HS-5 (cell line): ENCODE measurements at places on chromosomes 5 and 9.

DNA sequence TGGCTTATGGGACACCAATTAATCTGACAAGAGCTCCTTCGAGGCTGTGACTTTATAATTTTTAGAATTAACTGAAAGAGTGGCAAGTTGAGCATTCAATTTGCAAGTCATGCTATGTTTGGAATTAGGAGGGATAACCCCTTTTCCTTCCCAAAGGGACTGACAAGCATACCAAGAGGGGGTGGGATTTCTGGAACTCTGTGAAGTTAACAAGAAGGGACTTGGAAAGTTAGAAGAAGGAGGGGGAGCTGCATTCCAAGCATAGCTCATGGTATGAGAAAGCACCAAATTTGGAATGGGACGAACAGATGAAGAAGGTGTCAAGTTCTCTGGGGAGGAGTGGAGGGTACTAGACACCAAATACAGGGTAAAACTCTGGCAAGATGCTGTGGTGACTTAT lies 8.9 kb upstream of the PALM2AKAP2 start:
- peak; percentile 19 for DNase-seq

DNA sequence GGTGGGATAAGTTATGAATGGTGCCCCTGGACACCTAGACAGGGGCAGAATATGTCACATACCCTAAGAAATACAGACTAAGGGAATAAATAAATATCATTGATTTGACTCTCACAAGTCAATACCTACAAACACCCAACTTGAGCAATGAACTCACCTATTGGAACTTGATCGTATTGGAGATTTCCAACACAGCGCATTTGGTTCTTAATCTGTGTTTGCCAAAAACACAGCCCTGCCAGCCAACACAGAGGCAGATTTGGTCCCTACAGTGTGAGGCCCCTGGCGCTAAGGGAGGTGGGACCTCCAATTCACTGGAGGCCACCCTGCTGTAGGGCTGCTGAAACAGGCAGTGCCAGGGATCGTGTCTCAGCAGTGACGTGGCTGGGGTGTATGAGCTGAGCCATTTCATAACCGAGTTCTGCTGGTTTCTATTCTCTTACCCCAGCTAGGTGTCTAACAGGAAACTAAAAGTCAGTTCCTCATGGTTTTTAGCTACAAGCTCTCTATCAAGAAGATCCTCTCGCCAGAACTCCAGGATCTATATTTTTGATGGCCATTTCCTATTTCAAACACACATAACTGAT lies 84.5 kb downstream of the SLC1A1 start:
- no peak for DNase-seq

- DNase-seq = no peak
Measured at GRCh38 chr9:99971410-99971809, 65.0 kb downstream of the STX17 start.

DNA sequence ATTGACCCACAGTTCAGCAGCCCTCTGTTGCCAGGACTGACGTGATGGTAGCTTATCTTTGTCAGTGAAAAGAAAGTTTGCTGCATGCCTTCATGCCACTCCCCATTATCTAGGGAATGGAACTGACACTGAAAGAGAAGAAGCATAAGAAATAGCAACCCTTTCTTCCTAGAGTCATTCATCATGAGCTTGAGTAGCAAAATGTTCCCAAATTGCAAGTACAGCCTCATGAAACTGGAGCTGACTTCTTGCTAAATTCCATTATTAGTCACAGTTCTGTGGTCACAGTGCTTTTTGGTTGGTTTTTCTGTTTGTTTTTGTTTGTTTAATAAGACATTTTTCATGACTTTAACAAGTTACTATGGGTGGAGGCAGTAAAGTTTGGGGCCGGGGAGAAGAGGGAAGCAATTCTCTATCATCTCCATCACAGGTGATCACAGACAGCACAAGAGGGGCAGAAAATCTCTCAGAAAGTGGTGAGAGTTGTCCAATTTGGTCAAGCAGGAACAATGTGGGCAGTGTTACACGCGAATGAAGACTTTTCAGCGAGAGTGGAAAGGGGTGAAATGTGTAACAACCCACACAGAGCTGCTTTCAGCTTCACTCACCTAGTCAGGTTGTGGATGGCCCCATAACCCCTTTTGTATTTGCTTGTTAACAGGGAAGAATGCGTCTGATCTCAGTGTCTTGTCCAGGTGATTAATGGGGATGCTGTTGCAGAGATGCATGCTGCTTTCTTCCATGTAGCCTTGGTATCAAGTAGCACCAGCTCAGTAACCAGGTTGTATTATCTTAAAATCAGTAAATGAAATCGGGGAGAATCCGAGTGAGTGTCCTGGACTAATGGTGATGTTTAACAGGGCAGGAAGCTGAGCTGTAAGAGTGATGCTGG lies 440.4 kb downstream of the DMRT2 start:
- no peak for DNase-seq

DNA sequence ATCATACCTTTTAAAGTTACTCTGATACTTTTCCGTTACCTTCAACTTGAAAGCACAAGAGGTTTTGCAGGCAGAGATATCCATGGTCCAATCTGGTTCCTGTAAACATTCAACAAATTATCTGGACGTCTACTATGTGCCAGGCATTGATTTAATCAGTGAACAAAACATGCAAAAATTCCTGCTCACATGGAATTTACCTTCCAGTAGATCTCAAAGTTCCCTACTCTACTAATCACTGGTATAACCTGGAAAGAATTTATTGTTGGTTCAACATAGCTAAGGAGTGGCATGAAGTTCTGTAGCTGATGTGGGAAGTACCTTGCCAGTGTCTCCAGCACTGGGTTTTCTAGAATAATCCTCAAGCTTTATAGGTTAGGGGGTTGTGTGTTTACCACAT lies 9.8 kb downstream of the OCLN start:
- DNase-seq = no peak

- no peak for DNase-seq
Measured at GRCh38 chr5:118397236-118397635, 591.1 kb downstream of the DTWD2 start.

- DNase-seq = peak; percentile 94
Measured at GRCh38 chr5:41794471-41794870, 75.8 kb downstream of the OXCT1 start.
